ENCODE measurements at places on chromosomes 13 and 19.

DNA sequence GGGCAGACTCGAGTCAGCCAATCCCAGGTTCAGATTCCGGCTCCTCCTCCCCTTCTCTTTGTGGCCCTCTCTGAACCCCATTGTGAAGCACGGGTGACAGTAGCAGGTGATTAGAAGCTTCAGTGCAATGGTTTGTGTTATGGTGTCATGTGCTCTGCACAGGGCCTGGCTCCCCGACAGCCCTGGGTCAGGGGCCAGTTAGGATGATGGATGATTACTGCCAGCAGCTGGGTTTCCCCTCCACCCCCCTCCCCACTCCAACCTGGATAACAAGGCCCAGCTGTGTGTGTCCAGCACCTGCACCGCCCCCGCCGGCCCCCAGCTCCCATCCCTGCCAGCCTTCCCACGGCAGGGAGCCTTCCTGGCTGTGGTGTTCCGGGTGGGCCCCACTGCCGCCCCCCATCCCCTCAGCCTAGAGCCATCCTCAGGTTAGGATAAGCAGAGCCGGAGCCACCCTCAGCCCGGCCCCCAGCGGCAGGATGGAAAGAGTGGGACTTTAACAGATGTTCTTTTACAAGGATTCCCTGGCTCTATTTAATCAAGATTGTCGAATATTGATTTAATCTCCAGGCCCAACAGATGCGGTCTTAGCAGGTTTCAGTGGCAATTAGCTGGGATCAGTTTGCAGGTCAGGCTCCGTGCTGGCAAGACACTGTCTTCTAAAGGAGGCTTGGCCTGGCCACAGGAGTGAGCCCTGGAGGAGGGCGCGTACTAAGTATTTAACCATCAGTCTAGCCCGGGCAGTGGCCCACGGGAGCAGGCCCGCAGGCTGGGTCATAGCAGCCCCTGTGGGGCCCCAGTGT is 156.2 kb downstream of the SIPA1L3 start:
- no peak for DNase-seq

DNA sequence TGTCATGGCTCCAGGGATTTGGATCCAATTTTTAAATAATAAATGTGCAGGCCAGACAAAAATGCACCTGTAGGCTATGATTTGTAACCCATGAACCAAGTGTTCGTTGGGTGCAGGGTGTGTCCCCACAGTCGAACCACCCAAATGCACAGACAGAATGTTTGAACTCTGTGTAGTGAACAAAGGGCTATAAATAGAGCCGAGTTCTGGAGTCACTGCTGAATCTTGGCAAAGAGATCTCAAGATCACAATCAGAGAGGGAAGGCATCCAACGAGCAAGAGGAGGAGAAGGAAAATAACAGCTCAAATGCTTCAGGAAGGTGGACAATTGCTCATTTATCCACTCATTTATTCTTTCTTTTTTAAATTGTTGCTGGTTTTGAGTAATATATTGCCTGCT is 547.9 kb downstream of the FGF9 start:
- no peak for DNase-seq

- no peak for DNase-seq
Measured at GRCh38 chr13:112670864-112671263, 19.0 kb upstream of the ATP11A start.

- no peak for DNase-seq
Measured at GRCh38 chr19:46710687-46711086, 6.2 kb downstream of the PRKD2 start.

DNA sequence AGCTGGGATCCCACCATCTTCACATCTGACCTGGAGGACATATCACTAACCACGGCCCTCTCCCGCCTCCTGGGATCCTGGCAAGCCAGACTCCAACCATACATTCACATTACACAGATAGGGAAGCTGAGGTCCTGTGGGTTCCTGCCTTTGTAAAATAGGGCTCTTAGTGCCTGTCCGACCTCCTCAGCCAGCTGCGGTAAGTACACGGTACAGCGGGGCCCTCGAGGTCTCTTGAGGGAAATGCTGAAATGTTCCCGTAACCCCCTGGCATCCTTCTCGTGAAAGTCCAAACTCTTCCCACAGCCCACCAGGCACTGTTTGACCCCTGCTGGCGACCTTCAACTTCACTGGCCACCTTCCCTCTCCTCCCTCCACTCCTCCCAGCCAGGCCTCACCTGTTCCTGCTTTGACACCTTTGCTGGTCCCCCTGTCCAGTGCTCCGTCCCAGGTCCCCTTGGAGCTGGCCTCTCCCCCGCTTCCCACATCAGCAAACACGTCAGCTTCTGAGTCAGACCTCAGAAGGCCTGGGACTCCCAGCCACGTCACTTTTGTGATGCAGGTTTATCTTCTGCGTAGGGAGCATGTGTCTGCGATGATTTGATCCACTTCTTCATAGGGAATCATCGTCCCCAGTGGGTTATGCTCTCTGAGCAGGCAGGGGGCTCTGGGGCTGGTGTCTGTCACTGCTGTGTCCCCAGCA is 8.8 kb upstream of the GNG7 start:
- no peak for DNase-seq

DNA sequence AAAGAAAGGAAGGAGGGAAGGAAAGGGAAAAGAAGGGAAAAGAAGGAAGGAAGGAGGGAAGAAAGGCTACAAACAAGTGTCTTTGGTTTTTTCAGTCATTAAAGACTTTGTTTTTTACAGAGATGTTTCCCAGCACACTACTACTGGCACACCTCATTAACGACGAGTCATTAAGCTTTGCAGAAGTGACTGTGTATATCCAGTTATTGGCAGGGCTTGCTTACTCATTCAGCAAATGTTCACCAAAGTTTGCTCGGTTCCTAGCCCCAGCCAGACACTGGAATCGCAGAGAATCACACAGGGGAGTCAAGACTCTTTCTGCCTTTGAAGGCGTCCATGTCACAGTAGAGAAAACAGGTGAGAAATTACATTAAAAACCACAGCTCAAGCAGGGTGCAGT is 4.3 kb downstream of the NLRP12 start:
- DNase-seq: no peak

DNA sequence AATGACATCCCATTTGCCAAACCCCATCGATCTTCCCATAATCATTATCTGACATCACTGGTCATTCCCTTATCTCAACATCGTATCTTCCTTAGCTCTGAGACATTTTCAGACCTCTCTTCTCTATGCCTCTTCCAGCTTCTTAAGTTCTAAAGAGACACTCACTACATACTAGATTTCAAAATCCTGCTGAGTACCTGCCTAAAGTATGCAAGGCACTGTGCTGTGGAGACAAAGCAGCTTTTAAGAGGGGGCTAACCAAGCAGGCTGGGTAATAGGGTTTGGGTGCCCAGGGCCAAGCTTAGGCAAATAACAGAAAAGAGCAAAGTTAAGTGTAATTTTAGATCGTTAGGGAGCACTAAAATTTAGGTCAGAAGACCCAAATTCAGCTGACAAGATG is 3.4 kb upstream of the POMP start:
- no peak for DNase-seq

GRCh38 chr19:42125536-42125935 is 6.7 kb downstream of the POU2F2 start:
- DNase-seq: no peak

GRCh38 chr13:44231786-44232516 is 141.7 kb upstream of the SERP2 start:
- DNase-seq: no peak

Measured in activated effector memory CD4-positive, alpha-beta T cell treated with Interleukin-2 at 50 U/mL for 16 hours (primary cell).